ENCODE measurements at places on chromosomes 7 and 10. TPM values are rescaled to one million over a fixed set of nuclear protein-coding genes. Genes with fewer than 3 reads are reported as not detected.

Gene SLC29A4
- total RNA-seq: 12.4 TPM

Gene LIPJ
- not detected for total RNA-seq

Gene SRRM3
- total RNA-seq: 11.0 TPM

Gene SLC16A9
- total RNA-seq: 4.3 TPM

Gene PNLIPRP1
- total RNA-seq: not detected

Gene CSGALNACT2
- 8.9 TPM for total RNA-seq

Gene ZNF467
- total RNA-seq: 0.31 TPM

Gene OR2A1
- total RNA-seq: not detected

Gene ATG9B
- total RNA-seq: 2.0 TPM

Gene GSTO2
- total RNA-seq: 12.0 TPM

Gene ABCF2
- 70.5 TPM for total RNA-seq

Gene ABCB4
- total RNA-seq: 0.20 TPM

Gene TRIM73
- total RNA-seq: 2.7 TPM

Gene TAX1BP1
- total RNA-seq: 58.3 TPM

Gene IDI2
- total RNA-seq: not detected

Gene RARRES2
- 59.9 TPM for total RNA-seq

Gene GRID2IP
- total RNA-seq: 1.7 TPM

Gene PVRIG
- total RNA-seq: 0.50 TPM

Gene RADIL
- 4.7 TPM for total RNA-seq

Gene SRGN
- total RNA-seq: not detected

Gene MCMBP
- total RNA-seq: 90.2 TPM

Gene CASTOR2
- total RNA-seq: 26.5 TPM

Gene VWA2
- 1.6 TPM for total RNA-seq

Gene MRC1
- not detected for total RNA-seq

Gene COMTD1
- total RNA-seq: 29.9 TPM

Gene ADAM12
- total RNA-seq: 0.35 TPM
